ENCODE measurements at places on chromosomes 1 and 21.
A peak's percentile ranks its signal among the peaks of the same experiment; 100 is the strongest.

DNA sequence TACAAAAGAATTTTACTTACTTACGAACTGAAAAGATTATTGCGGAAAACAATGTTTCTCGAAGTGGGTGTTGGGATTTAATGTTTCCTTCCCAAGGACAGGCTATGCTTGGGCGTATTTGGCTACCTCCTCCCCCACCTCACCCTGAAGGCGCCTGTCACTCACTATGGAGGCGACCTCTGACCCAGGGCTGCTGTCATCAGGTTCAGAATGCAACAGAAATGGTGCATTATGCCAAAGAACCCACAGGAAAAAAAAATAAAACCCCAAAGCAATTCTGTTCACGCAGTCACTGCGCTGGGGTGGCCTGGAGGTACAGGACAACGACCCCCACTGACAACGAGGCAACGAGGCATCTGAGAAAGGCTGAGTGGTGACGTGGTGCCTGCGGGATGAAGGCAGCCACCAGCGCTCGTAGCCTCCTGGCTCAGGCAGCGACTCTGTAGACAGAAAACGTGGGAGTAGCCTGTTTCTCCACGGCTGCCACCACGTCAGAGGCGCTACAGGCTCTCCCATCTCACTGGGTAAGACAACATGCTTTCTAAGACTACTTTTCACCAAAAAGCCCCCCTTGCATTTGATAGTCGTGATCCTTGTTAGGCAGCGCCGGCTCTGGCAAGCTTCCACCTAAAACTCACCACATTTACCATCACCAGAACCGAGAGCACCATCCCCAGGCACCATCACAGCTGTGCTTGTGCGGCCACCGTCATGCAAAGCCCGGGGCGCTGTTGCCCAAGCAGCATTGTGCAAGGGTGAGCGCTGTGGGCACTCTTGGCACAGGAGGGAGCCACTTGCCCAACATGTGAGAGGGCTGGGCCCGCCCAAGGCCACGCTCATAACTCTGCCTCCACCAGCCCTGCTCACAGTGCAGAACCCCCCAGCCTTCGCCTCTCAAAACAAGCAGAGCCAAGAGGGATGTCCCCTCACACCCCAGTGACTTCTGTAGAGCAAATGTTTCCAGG, 14.3 kb downstream of the NADK start:
- DNase-seq, result peak; percentile 62

GRCh38 chr1:225412321-225412720, 15.5 kb downstream of the LBR start:
- DNase-seq, result no peak

DNA sequence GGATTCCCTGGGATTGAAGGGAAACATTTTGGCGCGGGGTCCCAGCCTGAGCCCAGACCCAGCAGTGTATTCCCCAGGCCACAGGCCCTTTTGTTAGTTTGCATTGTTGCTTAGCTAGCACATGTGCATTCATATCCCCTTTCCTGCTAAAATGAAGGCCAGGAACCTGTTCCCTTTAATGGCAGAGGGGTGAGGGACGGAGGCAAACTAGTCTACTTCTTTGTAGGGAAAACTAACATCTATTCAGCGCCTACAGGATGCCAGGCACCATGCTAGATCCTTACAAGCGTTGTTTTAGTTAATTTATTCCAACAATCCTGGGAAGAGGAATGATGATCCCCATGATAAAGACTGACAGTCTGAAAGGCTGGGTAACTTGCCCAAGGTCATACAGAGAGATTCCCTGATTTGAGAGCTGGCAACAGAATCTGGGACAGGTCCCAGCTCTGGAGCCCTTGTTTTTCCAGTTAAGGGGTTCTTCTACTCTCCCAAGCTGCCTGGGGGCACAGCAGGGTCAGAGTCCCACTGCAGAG, 595 bp upstream of the E2F2 start:
- DNase-seq, result no peak

- peak; percentile 27 for DNase-seq
Observed at GRCh38 chr1:207004931-207005830, 27.4 kb downstream of the C1orf116 start.

DNA sequence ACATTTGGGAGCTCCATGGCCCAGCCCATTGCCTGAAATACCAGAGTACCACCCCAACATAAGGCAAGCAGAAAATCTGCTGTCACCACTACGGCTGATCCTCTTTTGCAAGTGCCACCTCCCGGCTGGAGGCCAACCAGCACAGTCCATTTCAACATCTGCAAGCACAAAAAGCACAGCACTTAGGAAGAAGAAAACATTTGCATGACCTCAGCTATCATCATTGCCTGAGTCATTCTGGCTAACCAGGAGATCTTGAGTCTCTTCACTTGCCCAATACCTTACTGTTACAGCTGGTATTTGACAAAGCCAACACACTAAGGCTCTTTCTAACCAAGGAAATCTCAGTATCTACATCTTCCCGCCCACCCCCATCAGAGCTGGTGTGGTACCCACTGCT, 55.9 kb downstream of the NEK7 start:
- DNase-seq, result no peak

- DNase-seq, result no peak
Observed at GRCh38 chr1:147238925-147239820, 3.3 kb upstream of the CHD1L start.

- no peak for DNase-seq
Observed at GRCh38 chr21:42382915-42383314, 12.9 kb downstream of the TMPRSS3 start.

DNA sequence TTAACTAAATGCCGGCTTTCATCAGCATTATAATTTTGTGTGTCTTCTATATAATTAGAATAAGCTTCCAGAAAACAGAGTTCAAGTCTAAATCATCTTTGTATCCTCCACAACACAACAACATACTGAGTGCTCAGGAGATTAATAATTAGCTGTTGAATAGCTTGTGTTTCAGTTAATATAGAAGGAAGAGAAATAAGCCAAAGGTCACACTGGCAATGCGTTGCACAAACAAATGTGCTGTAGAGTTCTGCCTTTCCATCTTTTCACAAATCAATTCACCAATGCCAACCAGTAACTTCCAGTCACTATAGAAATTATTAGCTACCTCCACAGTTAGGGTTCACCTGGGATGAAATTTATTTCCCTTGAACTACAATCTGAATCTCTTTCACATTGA, 132.0 kb downstream of the LMX1A start:
- DNase-seq, result no peak

Measured in CD4-positive, alpha-beta T cell treated with Interferon alpha-2 for 1 hour (primary cell).